Fibroblast of skin of left quadriceps (primary cell): ENCODE measurements at places on chromosomes 2 and 18.

DNA sequence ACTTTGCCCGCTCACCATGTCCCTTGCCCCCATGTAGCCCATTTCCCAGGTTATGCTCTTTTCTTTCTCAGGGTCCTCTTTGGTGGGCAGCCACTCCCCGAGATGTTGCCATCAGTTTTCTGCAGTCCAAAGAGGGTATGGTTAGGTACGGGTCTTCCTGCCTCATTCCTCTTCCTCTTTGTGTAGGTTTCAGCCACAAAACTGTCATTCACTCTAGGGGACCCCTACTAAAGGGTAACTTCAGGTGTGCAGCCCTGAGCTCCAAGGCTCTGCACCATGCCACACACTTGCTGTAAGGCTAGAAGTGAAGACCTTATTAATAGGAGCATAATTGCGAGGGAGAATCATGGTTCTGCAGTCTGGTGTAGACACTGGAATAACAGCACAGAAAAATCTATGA lies 99.8 kb upstream of the ZNF397 start:
- no peak for DNase-seq

DNA sequence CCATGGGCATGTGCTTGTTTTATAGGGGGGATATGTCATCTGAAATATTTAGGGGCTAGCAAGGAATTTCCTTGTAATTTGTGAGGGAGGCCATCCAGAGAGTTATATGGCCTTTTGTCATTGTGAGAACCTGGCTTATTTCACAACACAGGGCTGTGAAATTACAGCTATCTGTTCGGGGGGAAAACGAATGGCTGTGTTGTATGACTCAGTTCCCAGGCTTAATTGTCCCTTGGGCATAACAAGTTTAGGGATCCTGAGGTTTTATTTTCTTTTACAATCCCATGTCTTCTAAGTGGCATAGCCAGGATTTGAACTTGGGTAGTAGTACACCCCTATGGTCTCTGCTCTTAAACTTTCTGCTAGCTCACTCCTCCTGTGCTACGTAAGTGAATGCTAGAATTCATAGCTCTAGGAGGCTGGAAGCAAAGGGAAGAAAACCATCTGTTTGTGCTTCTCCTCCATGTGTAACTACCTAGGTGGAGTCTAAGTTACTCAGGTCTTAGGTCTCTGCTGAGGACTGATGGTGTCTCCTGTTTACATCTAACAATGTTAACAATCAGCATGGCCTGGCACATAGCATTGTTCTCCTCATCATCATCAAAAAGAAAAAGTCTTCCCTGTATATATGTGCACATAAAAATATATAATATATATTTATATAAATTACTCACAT lies 53.8 kb downstream of the SKA1 start:
- no peak for DNase-seq

- peak; percentile 84 for DNase-seq
These were observed 76.7 kb downstream of the MERTK start for GRCh38 chr2:111975053-111975552.

- DNase-seq, result no peak
These were observed 337.6 kb downstream of the KIAA1328 start for GRCh38 chr18:37166491-37166890.

- DNase-seq, result no peak
These were observed 40.3 kb downstream of the RBMS1 start for GRCh38 chr2:160453111-160453820.

GRCh38 chr2:129872446-129872845 lies 107.0 kb upstream of the RAB6C start:
- no peak for DNase-seq

GRCh38 chr2:26884486-26884885 lies 36.6 kb downstream of the DPYSL5 start:
- DNase-seq, result no peak

DNA sequence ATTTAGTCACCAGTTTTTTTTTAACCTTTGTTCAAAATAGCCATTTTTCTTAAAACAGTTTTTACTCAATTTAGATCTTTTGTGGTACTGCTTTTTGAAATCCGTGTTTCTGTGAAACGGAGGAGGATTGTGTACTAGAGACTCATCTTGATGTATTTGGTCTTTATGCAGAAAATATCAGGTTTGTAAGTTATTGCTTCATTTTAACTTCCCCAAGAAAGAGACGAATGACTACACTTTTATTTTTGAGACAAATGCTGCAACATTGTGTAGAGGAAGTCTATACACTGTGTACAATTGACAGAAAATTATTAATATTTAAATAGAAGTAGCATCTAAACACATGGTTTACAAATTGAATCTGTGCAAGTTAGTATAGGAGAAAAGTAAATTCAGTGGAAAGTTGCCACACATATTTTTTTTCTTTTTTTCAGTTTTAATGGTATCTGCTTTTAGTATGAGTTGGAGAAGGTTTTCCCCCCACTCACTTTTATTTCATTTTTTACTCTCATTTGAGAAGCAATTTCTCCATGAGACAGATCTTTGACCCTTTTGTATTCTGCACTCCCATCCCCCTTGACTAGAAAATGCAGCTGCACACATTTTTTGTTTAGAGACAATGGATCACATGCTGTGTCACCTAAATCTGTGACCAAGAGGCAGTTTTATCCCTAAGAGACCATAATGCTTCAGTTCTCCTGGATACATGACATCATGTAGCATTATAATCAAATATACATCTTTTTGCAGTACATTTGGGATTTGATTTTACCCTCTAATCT lies 200.8 kb upstream of the STON1 start:
- DNase-seq, result no peak

- DNase-seq, result no peak
These were observed 144.2 kb downstream of the TTC32 start for GRCh38 chr2:19757586-19757985.

GRCh38 chr2:2919574-2920365 lies 457.8 kb downstream of the EIPR1 start:
- no peak for DNase-seq

DNA sequence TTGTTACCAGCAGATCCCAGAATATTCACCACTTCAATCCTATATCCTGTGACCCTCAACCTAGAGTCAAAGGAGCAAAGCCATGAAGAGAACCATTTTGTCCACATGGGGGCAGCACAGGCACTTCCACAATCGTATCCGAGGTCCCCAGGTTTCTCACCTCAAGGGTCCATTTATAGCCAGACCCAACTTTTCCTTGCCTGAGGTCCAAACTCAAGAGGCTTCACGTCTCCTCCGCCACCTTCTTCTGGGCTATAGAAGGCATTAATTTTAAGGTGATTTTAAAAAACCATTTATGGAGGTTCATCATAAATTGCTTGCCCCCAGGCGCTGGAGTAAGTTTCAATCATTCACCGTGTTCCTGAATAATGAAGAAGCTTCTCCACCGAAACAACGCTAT lies 111.6 kb upstream of the NABP1 start:
- DNase-seq, result no peak

GRCh38 chr18:61489334-61489733 lies 156.1 kb downstream of the CDH20 start:
- DNase-seq, result no peak

DNA sequence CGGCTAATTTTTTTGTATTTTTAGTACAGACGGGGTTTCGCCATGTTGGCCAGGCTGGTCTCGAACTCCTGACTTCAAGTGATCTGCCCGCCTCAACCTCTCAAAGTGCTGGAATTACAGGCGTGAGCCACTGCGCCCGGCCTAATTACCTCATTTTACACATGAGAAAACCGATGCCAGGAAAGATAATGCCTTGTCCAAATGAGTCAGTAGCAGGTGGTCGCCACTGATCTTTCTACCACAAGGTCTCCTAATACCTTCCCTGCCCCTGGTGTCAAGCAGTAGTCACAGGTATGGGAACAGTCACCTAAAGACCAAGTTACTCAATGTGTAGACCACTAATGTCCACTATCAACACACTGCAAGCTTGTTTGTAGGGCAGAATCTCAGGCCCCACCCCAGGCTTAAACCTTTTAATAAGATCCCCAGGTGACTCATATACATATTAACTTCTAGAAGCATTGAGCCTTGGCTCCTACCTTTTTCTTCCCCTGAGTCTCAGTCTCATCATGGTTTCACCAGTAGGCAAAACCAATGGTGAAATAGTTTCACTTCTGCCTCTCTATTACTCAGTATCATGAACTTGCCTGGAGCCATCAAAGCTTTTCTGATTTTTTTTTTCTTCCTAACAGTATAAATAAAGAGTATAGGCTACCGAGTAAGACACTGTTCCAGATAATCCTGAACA lies 6.9 kb upstream of the EPB41L5 start:
- no peak for DNase-seq

GRCh38 chr2:160372585-160372984 lies 121.0 kb downstream of the RBMS1 start:
- no peak for DNase-seq

DNA sequence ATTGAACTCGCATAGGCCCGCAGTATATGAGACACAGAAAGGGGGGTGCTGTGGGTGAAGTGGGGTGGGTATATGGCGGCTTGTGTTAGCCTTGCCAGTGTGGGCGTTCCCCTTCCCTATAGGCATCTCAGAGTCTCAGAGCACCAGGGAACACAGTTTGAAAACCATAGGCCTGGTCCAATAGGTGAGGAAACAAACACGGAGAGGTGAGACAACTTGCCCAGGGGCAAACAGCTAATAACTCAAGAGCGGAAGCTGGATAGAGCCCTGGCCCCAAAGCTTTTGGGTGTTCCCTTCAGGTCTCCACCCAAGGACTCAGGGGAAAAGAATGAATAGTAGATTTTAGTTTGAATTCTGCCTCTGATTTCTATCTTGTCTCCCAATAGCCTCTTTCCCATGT lies 7.9 kb downstream of the LIPG start:
- DNase-seq, result no peak

- no peak for DNase-seq
These were observed 192.8 kb upstream of the PXDN start for GRCh38 chr2:1937066-1937465.

DNA sequence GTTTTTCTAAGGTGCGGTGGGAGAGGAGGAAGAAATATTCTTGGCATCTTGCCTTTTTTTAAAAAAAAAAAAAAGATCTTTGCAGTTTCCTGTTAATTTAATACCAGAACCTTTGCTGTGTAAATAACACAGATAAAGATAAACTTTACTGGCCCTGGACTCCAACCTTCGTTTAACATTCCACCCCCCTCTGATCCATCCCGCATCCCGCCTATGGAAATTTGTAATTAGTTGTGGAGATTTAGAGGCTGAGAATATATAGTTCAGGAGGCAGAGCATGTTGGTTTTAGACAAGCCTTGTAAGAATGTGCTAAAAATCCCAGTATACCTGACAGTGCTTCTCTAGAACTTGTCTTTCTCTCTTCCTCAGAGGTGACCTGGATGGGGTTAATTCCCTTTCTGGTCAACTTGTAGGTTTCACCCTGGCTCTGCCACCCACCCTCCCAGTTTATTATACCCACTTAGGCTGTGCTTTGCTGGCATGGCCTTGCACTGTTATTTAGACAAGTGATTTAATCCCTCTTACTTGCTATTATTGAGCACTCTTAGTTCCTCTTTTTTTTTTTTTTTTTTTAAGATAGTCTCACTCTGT lies 2.9 kb upstream of the C2orf72 start:
- no peak for DNase-seq

- DNase-seq, result no peak
These were observed 207.1 kb downstream of the SPAG16 start for GRCh38 chr2:213491376-213491775.
